Lung (tissue), 17 donors: ENCODE measurements at places on chromosomes 7 and 10.

- DNase-seq: no peak
Observed at GRCh38 chr10:42987575-42987974, 89.3 kb upstream of the RET start.

DNA sequence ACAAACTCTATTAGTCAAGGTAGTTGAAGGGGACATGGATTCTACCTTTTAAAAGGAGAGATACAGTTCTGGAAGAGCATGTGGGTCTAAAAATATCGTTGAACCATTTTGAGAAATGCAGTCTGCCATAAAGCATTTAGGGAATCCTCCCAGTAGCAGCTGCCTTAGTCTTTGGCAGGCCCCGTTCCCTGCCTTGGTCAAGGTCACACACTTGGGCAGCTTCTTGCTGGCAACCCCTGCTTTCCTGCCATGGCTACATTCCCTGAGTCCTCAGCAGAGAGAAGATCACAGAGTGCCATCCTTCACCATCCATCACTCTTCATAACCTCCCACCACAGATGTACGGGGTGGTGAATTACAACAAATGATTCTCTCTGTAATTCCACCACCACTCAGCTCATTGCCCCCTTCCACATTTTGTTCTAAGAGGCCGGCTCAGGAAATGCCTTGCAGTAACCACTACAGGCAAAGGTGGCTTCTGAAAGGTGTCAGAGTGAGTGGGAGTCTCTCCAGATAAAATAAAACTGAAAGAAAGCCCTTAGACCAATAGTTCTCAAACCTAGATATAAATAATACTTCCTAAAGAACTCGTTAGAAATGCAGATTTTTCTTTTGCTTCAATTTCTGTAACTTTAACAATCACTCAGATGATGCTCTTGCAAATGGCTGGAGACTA, 121.4 kb upstream of the STK17A start:
- no peak for DNase-seq

DNA sequence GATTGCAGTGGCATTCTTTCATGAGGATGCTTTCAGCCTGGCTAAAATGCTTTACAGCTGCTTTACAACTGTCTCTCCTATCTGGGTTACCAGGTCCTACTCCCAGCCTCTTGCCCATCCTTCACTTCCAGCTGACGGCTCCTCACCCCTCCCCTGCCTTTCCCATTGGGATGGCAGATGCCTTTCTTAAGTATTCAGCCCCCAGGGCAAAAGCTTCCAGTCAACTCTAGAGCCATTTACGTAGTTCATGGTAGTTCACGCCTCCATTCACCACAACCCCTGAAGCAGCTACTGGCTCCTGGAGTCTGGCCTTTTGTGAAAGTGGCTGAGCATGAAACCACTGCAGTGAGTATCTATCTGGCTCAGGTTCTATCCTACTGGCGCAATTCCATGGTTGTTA, 17.2 kb upstream of the BMPER start:
- no peak for DNase-seq

DNA sequence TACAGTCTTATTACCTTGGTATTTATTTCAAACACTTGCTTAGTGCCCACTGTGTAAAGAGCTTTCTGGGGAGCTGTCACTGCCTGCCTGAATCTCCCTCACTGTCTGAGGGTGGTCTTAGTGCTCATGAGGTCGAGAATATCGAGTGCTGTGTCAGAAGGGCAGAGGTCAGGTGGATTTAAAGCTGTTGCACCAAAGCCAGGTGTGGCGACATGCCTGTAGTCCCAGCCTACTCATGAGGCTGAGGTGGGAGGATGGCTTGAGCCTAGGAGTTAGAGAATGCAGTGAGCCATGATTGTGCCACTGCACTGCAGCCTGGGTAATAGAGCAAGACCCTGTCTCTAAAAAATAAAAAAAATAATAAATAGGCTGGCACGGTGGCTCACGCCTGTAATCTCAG, 20.9 kb downstream of the CCM2 start:
- DNase-seq: no peak

DNA sequence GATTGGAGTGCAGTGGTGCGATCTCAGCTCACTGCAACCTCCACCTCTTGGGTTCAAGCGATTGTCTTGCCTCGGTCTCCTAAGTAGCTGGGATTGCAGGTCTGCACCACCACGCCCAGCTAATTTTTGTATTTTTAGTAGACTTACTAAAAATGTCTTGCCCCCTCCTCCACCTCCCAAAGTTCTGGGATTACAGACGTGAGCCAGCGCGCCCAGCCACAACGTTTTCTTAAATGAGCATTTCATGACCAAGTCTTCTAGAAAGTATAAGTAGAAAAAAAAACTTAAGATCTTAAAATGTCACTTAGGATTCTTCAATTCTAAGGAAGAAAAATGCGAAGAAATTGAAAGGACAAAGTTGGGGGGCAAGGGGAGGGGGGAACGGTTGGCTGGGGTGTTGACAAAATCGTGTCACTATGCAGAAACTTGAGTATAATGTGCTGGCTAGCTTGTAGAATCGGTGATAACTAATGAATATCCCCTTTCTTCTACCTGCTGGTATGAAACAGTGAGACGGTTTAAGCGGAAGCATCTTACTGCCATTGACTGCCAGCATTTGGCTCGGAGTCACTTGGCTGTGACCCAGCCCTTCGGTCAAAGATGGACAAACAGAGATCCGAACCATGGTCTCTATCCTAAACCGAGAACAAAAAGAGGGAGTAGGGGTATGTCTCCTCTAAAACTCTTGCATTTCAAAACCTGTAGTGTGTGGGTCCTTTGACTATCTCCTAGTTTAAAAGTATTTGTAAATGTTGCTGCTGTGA, 12.7 kb downstream of the FBH1 start:
- no peak for DNase-seq

GRCh38 chr10:62386356-62387320, 12.5 kb downstream of the ZNF365 start:
- no peak for DNase-seq

DNA sequence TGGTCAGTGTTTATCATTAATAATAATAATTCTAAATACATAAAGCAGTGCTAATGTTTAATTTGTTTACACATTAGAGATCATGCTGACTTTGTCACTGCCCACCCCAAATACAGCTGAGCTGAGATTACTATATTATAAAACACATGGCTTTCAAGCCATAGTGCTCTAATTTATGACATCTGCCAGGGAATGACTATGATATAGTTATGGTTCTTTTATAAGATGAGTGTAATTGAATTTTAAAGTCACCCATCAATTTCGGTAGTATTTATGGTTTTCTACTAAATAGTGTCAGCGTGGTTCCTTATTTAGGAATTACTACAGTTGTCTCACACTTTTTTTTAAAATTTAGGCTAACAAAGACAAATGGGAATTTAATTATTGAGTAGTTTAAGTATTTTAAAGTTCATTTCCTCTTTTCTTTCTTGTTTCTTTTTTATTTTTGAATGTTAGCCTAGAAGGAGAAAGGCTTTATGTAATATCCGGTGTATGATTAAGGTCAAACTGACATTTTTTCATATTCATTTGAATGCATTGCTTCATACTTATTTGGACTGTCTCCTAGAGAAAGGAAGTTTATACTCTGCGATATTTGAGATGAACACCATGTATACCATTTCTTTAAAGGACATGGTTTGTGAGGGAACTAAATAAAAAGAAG, 3.9 kb downstream of the CDK14 start:
- DNase-seq: no peak

- DNase-seq: no peak
Observed at GRCh38 chr7:134121632-134122139, 5.5 kb upstream of the LRGUK start.

DNA sequence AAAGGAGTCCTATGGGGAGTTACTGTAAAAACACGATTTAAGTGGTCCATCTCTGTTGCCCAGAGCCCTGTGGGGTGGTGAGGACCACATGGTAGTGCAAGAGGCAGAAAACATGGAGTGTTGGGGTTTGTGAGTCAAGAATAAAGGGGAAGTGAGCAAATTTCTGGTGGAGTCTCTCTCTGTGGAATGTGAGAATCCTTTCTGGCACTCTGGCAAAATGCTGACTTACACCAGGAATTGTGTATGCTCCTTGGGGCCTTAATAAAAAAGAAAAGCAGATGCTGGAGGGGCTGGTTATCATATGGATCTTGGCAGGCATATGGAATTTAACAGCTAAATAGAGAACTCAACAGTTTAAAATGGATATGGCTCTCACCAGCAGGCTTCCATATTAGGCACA, 486.0 kb downstream of the TNS3 start:
- peak; percentile 65 for DNase-seq

DNA sequence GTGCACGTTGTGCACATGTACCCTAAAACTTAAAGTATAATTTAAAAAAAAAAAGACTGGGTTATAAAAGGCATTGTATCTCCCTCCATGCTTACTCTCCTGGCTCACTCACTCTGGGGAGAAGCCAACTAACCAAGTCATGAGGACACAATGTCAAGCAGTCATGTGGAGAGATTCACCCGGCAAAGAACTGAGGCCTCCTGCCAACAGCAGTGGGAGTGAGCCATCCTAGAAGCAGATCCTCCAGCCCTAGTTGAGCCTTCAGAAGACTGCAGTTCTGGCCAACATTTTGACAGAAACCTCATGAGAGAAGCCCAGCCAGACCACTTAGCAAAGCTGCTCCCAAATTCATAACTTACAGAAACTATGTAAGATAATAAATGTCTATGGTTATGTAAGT, 521.7 kb upstream of the FZD8 start:
- DNase-seq: no peak

DNA sequence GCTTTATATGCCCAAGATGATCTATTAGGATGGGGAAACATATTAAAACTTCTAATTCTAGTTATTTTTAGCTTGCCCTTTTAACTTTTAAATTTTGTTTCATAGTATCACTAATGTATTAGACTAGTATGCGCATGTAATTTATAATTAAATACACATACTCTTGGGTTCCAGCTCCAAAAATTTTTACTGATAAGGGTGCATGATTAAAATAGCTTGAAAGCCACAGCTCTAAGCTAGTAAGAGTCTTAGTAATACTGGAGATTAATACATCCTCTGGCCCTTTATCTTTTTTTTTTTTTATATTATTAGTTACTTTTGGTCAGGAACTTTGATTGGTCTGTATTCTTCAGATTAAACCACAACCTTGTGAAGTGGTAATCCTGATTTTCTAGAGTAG, 53.6 kb downstream of the ATXN7L1 start:
- no peak for DNase-seq

DNA sequence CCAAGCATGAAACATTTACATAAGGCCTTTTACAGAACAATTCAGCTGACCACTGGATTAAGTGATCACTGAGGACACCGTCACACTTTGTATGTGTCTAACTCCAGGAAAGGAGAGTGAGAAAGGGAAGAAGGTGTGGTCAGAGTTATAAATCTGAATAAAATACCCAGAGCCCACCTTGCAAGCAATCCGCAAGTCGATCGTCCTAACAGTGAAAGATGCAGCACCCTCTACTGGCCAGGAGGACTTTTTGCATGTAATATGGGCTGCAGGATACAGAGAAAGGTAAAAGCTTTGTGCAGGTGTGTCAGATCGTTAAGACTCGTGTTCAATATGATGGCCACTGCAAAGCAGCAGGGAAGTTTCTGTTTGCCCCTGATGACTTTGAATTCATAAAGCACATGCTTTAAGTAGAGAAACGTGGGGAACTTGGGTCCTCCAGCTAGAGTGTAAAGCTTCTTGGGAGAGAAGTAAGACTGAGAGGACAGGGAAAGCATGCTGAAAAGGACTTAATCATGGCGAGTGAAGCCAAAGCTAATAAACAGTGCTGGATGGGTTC, 68.5 kb upstream of the BMPER start:
- DNase-seq: no peak

DNA sequence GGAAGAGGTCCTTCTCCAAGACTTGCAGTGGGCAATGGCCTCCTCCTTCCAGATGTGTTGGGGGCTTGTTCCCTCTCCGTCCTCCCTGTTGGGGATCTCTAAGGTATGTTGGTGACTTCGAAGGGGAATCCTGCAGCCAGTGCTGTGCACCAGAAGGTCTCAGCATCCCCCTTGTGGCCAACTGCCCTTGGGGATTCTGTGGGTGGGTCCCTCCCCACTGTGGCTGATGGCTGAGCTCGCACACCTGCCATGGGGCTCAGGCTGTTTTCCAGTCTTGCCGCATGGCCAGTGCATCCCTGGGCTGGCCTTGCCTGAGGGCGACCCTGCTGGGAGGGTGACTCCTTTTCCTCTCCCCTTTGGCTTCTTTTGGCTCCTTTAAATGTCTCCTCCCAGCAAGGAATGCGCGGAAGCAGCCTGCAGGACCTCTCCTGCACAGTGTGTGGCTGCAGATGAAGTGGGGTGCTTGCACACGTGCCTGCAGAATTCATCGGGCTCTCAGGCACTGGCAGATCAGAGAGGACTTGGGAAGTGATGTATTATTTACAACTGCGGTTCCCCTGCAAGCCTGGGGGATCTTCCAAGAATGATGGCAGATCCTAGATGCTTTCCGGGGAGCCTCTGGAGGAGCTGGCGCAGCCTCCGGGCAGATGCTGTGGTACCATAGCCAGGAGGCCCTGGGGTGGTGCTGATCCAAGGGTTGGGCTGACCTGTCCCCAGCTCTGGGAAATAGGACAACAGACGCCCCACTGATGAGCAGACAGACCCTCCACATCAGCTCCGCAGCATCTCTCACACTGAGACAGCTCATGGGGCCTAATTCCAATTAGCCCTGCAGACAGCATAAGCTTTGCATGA, 410.0 kb downstream of the TCERG1L start:
- no peak for DNase-seq

DNA sequence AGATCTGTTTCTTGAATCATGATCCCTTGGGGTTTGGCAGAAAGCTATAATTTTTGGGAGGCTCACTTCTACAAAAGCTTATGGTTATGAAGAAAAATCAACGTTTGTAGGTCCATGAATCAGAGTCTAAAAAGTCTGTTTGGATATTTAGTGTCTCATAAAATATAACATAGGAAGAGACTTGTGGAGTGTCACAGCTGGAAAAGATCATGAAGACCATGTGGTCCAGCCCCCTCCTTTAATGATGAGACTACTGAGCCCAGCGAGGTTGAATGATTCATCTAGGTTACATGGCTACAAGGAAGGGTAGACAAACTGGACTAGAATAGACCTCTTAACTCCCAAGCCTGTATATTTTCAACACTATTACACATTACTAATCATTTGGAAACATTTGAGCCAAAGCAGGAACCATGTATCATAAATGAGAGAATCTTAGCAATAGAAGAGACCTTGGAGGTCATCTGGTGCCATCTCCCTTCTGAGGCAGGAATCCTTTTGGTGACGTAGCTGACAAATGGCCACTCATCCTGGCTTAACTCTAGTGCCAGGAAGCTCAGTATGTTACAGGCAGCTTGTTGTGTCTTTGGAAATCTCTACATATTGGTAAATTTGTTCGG, 152.5 kb downstream of the CREB5 start:
- DNase-seq: no peak

DNA sequence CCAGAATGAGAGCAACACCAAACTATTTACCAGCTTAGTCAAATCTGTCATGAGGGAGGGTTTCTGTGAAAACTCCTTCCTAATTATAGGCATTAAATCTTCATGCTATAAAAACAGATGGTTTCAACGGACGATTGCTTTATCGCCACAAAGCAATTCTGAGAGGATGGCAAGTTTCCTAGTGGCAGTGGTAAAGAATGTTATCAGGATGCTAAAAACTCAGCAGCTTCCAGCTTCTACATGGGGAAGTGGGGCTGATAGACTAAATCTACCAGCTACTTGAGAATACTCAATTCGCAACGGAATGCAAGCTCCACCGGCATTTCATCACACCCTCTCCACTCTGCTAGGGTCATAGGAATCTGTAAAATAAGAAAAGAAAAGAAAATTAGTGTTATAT, 41.8 kb downstream of the JCAD start:
- DNase-seq: no peak
